Activated T-helper 2 cell treated with anti-CD3 and anti-CD28 coated beads, Interferon-gamma antibody, Interleukin-2, Interleukin-4, amounts not matched to agents 10 μg/mL and 5 μg/mL and 100 μg/mL, durations not matched to agents 14 hours and 24 hours and 36 hours (primary cell): ENCODE measurements at places on chromosomes 7 and 10. TPM values are rescaled to one million over a fixed set of nuclear protein-coding genes. Genes with fewer than 3 reads are reported as not detected.

DNA sequence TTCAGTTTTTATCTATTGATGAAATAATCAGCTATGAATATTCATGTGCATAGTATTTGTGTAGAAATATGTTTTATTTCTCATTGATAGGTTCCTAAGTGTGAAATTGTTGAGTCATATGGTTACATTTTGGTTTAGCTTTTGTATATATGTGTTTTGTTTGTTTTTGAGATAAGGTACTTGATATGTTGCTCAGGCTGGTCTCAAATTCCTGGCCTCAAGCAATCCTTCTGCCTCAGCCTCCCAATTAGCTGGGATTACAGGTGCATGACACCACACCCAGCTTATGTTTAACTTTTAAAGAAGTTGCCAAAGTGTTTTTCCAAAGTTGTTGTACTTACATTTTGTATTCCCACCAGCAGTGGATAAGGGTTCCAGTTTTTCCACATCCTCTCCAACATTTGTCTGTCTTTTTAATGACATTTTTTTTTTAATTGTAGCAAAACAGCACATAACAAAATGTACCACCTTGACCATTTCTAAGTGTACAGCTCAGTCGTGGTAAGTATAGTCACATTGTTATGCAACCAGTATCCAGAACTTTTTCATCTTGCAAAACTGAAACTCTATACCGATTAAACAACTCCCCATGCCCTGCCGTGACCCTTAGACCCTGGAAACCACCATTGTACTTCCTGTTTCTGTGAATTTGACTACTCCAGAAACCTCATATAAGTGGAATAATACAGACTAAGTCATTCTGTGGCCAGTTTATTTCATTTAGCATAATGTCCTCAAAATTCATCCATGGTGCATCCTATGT lies 12.6 kb upstream of the UBE2D1 start:
- no peak for DNase-seq

UPK3BL2 gene
- 15.1 and 18.1 TPM in 2 replicates for total RNA-seq

GRCh38 chr10:70052462-70053217 lies at the start of gene MACROH2A2:
MACROH2A2 (plus strand) TSS chr10:70052846; CDS start chr10:70075659, 22,813 bp downstream.
- no peak for DNase-seq

LBX1 gene
- total RNA-seq, result not detected in 2 replicates

- DNase-seq, result no peak
Observed at GRCh38 chr7:27185854-27186667, 1.0 kb upstream of the HOXA11 start.

DGKI gene
- 2.8 and 3.9 TPM in 2 replicates for total RNA-seq

GRCh38 chr7:94286111-94286510 lies 108.6 kb upstream of the COL1A2 start:
- DNase-seq, result no peak

DNA sequence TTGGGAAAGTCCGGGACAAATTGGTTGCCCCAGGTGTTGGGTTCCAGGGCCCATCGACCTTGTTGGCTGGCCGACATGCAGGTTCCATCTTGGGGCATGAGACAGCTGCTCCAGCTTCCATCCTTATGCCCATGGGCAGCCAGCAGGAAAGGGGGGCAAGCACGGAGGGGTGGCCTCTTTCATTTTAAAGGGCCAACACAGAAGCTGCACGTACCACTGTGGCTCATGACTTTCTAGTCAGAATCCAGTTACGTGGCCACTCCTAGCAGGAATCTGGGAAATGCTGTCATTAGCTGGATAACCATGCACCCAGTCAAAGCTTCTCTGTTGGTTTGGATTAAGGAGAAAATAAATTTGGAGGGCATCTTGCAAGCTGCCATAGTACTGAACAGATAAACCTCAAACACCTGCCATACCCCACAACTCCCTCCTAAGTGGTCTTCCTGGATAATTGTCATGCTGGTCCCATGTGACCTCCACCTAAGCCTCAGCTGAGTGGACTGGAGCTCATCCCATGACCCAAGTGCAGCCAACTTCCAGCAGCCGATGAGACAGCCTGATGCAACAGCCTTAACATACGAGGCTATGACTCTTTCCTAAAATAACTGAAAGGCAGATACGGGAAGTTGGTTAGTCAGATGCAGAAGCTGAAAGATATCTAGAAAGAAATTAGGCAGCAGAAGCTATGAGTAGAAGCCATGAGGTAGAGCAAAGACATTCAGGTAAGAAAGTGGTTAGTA lies 21.4 kb upstream of the GSDME start:
- no peak for DNase-seq

- DNase-seq, result no peak
Observed at GRCh38 chr7:3825491-3825890, 524.4 kb downstream of the SDK1 start.

DNA sequence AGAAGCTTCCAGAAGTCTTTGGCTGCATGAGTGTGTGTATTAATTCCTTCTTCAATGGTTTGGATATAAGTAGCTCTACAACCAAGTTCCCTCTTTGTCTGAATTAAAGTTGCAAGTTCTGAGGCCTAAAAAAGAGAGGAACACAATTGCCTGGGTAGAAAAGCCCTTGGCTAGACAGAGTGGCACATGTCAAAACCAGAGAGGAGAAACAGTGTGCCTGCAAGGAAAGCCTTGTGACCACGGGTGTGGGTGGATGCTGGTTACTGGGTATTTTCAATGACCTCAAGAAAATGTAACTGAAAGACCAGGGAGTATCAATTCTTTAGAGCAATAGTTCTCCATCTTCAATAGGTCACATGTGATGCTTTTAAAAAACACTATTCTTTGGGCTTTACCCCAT lies 148.3 kb downstream of the SVIL start:
- no peak for DNase-seq

GSAP gene
- total RNA-seq, result 0.43 and 0.90 TPM in 2 replicates
